Adipocyte (in vitro differentiated cells): ENCODE measurements at places on chromosomes 4 and X.

GRCh38 chrX:13638826-13639225 is 14.1 kb upstream of the TCEANC start:
- DNase-seq: peak; percentile 73

- DNase-seq: no peak
Observed at GRCh38 chr4:145035494-145036136, 62.4 kb downstream of the ANAPC10 start.

GRCh38 chrX:39336671-39337311 is 535.5 kb downstream of the MID1IP1 start:
- DNase-seq: no peak

DNA sequence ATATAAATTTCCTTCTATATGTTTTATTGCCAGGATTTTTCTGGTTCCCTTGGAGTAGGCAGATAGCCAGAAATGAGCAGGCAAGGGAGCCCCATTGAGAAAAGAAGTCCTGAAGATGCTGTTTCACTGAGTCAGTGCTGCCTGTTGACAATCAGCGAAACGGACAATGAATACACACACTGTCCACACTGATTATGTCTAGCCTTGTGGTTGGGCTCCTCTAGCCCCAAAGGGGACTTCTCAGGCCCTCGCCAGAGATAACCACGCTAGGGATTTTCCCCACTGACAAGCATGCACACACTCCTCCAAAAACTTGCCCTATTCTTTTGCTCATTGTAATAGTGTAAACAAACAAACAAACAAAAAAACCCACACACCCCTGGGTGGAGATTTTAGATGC is 369.3 kb downstream of the DMD start:
- no peak for DNase-seq

- DNase-seq: no peak
Observed at GRCh38 chrX:104749951-104750610, 184.1 kb downstream of the IL1RAPL2 start.

GRCh38 chr4:29046186-29046585 is 1674.0 kb upstream of the PCDH7 start:
- peak; percentile 52 for DNase-seq

DNA sequence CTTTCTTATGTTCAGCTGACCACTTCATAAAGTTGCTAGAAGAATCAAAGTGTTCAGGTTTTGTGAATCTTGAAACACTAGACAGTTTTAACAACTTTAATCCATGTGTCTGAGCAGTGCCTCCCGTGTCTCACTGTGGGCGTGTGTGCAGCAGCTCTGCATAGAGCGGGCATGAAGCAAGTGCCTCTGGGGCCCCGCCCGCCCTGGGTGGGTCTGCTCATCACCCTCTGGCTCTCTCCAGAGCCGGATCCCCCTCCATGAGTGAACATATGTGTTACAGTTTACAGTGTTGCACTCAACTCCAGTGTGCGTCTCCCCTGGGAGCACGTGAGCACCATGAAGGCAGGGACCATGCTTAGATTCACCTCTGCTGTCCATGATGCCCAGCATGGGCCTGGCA is 37.6 kb upstream of the CRMP1 start:
- no peak for DNase-seq

DNA sequence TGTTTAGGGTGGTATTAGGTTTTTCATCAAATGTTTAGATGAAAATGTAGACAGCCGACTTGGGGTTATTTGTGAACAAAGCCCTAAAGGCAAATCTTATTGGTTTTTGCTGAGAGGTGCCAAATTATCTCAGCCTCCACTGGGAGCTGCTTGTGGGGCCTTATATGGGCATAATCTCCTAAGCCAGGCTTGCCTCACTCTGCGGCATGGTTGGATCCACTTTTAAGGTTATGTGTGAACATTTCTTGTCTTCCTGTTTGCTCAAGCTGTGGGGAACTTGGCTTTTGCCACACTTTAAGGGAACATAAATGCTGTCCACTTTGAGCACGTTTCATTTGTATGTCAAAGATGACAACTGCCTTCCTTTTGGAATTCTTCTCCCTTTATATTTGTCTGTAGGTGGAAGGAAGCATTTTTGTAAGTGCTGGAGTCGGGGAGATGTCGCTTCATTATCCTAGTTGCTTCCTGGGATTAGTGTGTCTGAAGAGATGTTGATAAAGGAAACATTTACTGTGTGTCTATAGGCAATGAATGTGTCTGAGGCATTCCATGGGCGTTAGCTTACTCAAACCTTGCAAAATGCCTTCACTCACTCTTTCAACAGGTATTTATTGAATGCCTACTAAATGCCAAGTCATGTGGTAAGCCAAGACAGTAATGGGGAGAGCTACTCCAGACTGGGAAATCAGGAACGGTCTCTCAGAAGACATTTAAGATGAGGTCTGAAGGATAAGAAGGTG is 78.3 kb downstream of the SLC9A6 start:
- no peak for DNase-seq

- DNase-seq: no peak
Observed at GRCh38 chrX:4240541-4241194, 527.2 kb upstream of the PRKX start.

DNA sequence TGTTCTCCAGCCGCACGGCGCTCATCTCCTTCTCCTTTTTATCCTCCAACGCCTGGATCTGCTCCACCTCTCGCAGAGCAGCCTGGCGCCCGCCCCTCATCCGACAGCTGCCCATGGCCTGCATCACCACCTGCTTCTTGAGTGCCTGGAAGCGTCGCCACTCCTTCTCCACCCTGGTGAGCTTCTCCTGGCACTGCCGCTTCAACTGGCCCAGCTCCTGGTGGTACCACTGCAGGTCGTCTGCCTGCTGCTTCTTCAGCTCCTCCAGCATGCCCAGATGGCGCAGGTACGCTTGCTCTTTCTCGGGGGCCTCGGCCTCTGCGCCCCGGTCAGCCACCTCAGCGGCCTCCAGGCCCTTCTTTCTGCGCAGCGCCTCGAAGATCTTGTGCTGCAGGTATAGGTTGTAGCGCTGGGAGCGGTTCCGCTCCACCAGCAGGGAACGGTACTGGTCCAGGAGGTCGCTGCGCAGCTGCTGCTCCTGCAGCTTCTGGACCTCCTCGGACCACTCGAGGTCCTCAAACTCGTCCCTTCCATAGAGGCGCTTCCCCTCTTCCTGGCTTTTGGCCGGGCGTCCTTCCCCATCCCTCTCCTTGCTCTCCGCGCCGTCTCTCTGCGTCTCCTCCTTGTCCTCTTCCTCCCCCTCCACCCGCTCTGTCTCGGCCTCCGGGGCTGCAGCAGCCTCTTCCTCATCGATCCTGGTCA is 1.2 kb upstream of the TADA2B start:
- DNase-seq: no peak

- DNase-seq: peak; percentile 74
Observed at GRCh38 chrX:40996886-40997530, 88.2 kb upstream of the USP9X start.

- no peak for DNase-seq
Observed at GRCh38 chr4:184450743-184451535, 23.4 kb downstream of the IRF2 start.

DNA sequence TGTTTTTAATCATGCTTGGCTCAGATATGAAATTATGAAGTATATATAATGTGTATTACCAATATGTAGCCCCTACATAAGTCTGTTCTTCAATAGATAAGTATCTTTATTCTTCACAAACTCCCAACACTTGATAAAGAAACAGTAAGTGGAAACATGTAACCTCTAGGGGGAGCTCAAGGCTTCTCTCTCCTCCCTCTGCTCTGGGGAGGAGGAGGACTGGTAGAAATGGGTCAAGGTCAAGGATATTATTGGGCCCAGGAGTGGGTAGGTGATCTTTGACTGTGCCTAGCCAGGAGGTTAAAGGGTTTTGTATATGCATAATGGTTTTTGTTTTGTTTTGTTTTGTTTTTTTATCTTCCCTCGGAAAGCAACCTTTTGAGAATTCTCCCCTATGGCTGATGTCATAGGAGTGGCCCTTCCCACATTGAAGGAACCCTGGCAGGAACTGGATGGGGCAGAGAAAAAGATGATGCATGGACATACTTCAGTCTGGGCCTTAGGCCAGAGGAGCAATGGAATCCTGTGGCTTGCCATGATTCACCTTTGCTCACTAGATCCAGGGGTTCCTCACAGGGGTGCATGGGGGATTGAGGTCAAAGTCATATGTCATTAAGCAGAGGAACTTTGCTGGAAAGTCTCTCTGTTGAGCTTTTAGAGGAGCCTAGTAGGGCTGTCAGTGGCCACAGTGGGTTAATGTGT is 460.3 kb downstream of the MID1IP1 start:
- peak; percentile 39 for DNase-seq

- peak; percentile 66 for DNase-seq
Observed at GRCh38 chr4:8427761-8428287, 12.7 kb downstream of the ACOX3 start.

DNA sequence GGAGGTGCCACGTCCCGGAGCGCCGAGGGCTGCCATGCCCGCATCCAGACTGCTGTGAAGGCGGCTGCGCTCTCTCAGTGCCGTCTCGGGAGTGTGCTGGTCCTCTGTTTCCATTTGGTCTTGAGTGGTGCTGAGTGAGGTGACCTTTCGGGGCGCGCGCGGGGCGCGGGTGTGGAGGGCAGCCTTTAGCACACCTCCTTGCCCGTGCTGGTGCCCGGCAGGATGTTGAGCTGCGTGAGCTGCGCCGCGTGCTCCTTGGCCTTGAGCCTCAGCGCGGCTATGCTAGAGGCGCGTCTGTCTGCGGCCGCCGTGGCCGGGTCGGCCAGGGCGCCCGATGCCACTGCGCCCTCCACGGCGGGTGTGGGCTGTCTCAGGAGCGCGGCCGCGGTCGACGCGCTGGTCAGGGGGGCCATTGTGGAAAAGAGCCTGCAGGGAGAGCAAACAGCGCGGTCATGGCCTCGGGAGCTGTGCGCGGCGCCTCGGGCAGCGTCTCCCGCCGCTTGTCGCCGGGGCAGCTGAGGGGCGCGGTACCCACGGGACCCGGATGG is 11.2 kb downstream of the ARX start:
- peak; percentile 11 for DNase-seq
